ENCODE measurements at places on chromosomes 2 and 18. TPM values are rescaled to one million over a fixed set of nuclear protein-coding genes. Genes with fewer than 3 reads are reported as not detected.

DNA sequence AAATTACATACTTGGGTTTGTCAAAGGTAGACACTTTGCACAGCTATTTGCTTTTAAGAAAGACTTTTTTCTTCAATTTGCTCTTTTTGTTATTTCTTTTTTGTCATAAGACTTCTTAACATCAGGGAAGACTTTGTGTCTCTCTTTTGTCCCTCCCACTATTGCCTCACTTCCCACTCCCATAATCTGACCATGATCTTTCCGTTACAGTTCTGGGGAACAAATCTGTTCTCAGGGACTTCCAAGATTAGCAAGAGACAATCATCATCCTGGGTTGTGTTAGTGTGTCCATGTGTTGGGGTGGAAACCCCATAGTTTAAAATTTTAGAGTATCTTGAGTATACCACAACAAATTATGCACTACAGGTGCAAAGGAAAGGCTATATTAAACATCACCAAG, 75.3 kb downstream of the REV1 start:
- DNase-seq, result no peak

- peak; percentile 6 for DNase-seq
Observed at GRCh38 chr2:208315081-208315788, 49.2 kb downstream of the PIKFYVE start.

Gene ATG9A
- 30.4 TPM for polyA plus RNA-seq

- DNase-seq, result no peak
Observed at GRCh38 chr18:49075681-49076080, 124.9 kb upstream of the SMAD7 start.

GRCh38 chr2:95215018-95215612, 7.8 kb downstream of the ZNF892 start:
- no peak for DNase-seq

DNA sequence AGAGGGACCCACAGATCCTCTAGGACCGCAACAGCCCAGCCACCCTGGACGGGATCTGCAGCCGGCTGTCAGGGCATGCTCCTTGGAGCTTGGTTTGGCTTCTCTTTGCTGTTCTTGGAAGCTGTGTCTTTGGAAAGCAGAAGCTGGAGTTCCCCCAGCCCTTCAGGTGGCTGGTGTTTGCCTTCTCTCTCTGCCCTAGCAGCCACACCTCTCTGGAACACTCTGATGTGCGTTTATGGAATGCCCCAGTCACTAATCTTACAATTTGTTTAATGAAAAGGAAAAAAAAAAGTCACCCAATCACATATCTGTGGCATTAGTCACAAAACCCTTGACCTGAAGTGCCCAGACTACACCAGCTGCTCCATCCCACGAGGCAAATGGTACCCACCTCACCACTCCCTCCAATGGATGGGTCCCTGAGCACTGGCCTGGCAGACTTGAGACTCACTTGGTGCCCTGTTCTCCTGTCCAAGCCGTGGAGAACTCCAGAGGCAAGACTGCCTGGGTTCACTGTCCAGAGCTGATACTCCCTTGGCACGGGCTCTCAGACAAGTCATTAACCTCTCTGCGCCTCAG, 70.2 kb upstream of the DAPL1 start:
- DNase-seq, result no peak

GRCh38 chr2:82657106-82657505, 1802.0 kb downstream of the SUCLG1 start:
- DNase-seq, result peak; percentile 18

Gene DSC3
- 0.44 TPM for polyA plus RNA-seq

GRCh38 chr2:66550826-66551225, 115.9 kb downstream of the MEIS1 start:
- DNase-seq, result no peak
